Adrenal gland (tissue), 19 donors: ENCODE measurements at places on chromosomes 4 and X.

- no peaks in the 10 kb centered on the region for H3K27me3 ChIP-seq
- peak; percentile 71 for DNase-seq
- H3K36me3 ChIP-seq: no peaks in the 10 kb centered on the region
- no peak overlapping the region for H3K4me3 ChIP-seq
Measured at GRCh38 chr4:121462660-121463261, 81.9 kb upstream of the QRFPR start.

DNA sequence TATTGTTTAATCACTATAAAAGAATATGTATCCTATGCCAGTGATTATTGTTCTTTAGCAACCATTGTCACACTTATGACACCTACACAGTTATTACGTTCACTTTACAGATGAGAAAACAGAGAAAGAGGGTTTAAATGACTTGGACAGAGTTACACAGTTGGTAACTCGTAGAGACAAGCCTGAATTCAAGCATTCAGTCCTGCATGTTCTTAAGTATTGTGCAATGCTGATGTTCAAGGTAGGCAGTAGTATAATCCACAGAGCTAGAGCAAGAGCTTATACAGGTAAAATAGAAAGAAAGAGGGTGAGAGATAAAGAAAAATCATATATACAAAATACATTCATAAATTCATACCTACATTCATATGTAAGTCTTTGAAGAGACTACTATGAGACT, 249.8 kb upstream of the ANXA10 start:
- DNase-seq: no peak
- no peaks in the 10 kb centered on the region for H3K4me1 ChIP-seq
- no peak overlapping the region for H3K27ac ChIP-seq
- H3K36me3 ChIP-seq: no peaks in the 10 kb centered on the region
- H3K27me3 ChIP-seq: no peaks in the 10 kb centered on the region

DNA sequence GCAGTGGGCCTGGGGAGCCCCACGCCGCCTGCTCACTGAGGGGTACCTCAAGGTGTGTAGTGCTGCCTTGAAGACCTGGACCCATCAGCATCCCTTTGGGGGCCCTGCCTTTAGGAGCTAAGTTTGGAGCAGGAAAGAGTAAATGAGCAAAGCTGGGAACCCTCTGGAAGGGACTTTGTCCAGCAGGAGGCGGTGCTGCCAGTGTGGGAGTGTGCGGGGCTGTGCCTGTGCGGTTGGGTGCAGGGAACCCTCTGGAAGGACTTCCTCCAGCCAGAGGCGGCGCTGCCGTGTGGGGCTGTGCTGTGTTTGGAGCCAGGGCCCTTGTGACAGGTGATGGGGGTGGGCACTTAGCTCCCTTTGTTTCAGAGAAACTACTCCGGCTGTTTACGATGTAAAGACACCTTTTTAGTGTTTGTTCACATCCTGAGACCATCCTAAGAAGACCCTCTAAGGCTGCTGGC, 25.8 kb downstream of the RGS12 start:
- no peak overlapping the region for H3K4me3 ChIP-seq
- H3K27me3 ChIP-seq: no peaks in the 10 kb centered on the region
- H3K4me1 ChIP-seq: peaks cover 17% of the 10 kb centered on the region
- peak; percentile 11 for DNase-seq
- H3K27ac ChIP-seq: no peak overlapping the region

DNA sequence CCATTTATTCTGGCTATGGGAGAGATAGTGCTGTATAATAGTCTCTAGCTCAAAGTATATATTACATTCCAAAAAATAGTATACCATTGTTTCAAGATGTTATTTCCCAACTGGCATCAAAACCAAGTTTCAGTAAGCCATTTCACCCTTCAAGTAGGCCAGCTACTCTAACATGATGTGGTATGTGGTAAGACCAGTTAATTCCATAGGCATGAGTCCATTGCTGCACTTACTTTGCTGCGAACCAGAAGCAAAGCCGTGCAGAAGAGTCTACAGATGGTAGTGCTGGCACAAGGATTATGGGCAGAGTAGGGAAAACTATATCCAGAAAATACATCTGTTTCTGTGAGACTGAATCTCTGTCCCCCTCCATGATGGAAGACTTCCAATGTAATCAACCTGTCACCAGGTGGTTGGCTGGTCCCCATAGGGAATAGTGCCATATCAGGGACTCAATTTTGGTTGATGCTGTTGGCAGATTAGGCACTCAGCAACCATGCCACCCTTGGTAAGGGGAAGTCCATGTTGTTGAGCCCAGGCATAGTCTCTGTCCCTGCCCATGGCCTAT, 49.8 kb upstream of the HSD17B10 start:
- no peak overlapping the region for H3K4me3 ChIP-seq
- peaks cover 19% of the 10 kb centered on the region for H3K27me3 ChIP-seq
- H3K36me3 ChIP-seq: no peaks in the 10 kb centered on the region
- H3K4me1 ChIP-seq: no peaks in the 10 kb centered on the region

- no peak for DNase-seq
- no peaks in the 10 kb centered on the region for H3K4me1 ChIP-seq
- no peak overlapping the region for H3K4me3 ChIP-seq
- H3K36me3 ChIP-seq: no peaks in the 10 kb centered on the region
- peaks cover 82% of the 10 kb centered on the region for H3K27me3 ChIP-seq
Measured at GRCh38 chr4:146638333-146638785, 334 bp upstream of the POU4F2 start.

DNA sequence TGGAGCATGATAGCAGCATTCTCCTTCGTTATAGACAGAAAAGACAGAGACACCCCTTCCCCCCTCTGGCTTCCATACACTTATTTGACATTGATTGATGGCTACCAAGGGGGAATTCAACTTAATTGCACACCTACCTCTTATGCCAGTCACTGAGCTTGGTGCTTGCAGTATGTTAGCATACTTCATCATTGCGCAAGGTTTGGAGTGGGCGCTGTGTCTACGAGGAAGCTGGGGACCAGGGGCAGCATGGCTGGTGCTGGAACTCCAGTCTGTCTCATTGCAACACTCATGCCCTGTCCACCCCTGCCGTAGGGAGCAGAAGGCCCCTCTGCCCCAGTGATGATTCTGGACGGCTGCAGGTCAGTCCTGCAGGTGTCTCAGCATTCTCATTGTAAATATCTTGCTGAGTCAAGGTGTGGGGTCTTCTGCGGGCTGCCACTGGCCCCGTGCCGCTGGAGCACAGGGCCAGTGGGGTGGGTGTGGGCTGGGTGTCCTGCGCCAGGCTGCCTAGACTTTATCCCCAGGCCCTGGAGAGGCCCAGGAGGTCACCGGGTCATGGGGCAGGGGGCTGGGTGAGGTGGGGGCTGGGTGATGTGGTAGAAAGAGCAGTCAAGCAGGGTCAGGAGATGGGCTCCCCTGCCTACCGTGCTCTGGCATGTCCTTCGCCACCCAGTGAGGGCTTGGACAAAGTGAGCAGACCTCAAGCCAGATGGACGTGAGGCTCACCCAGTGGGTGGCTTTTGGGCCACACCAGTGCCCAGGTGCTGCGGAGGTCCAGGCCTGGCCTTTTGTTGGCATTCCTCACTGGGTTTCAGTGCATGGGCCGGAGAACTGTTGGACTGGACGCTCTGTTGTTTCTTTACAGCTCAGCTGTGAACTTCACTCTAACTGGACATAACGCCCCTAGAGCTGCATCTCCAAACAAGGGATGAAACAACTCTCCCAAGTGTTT, 85.5 kb downstream of the PSAPL1 start:
- H3K27me3 ChIP-seq: no peaks in the 10 kb centered on the region
- H3K27ac ChIP-seq: no peak overlapping the region
- no peaks in the 10 kb centered on the region for H3K4me1 ChIP-seq
- H3K4me3 ChIP-seq: no peak overlapping the region
- no peak for DNase-seq
- H3K36me3 ChIP-seq: no peaks in the 10 kb centered on the region

- peak; percentile 73 for DNase-seq
- H3K27me3 ChIP-seq: no peaks in the 10 kb centered on the region
- H3K27ac ChIP-seq: no peak overlapping the region
Measured at GRCh38 chr4:107740950-107741701, 21.1 kb upstream of the PAPSS1 start.

DNA sequence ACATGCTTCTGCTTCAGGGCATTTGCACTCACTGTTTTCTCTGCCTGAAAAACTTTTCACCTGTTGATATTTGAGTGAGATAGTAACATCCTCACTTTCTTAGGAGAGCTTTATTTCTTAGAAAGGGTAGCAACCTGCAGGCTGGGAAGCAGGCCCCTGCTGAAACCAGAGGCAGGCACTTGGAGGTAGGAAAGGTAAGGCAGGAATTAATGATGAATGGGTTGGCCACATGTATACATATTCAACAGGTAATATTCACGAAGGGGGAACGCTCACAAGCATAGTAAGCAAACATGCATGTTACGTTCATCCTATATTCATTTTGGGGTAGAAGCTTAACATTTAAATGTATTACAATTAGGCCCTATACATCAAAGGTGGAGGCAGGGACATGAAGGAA, 3.1 kb downstream of the SPATA18 start:
- H3K36me3 ChIP-seq: no peaks in the 10 kb centered on the region
- no peak overlapping the region for H3K4me3 ChIP-seq
- H3K27me3 ChIP-seq: no peaks in the 10 kb centered on the region
- no peak for DNase-seq
- H3K27ac ChIP-seq: no peak overlapping the region

- peaks cover 5% of the 10 kb centered on the region for H3K4me1 ChIP-seq
- no peak for DNase-seq
- no peak overlapping the region for H3K27ac ChIP-seq
Measured at GRCh38 chr4:76952071-76952470, 2.5 kb downstream of the SEPTIN11 start.

GRCh38 chrX:46571423-46572339, 1.9 kb upstream of the CHST7 start:
- H3K27ac ChIP-seq: no peak overlapping the region
- peaks cover 4% of the 10 kb centered on the region for H3K27me3 ChIP-seq
- H3K36me3 ChIP-seq: no peaks in the 10 kb centered on the region
- no peak for DNase-seq

- no peaks in the 10 kb centered on the region for H3K4me1 ChIP-seq
- H3K4me3 ChIP-seq: no peak overlapping the region
- peak overlapping the region; percentile 38 for H3K27ac ChIP-seq
- DNase-seq: no peak
- H3K27me3 ChIP-seq: no peaks in the 10 kb centered on the region
Measured at GRCh38 chr4:137530176-137530575, 2.1 kb downstream of the PCDH18 start.

- no peak overlapping the region for H3K4me3 ChIP-seq
- no peak overlapping the region for H3K27ac ChIP-seq
- no peak for DNase-seq
- no peaks in the 10 kb centered on the region for H3K36me3 ChIP-seq
- H3K27me3 ChIP-seq: no peaks in the 10 kb centered on the region
- no peaks in the 10 kb centered on the region for H3K4me1 ChIP-seq
Measured at GRCh38 chr4:112176596-112176995, 31.3 kb downstream of the FAM241A start.

DNA sequence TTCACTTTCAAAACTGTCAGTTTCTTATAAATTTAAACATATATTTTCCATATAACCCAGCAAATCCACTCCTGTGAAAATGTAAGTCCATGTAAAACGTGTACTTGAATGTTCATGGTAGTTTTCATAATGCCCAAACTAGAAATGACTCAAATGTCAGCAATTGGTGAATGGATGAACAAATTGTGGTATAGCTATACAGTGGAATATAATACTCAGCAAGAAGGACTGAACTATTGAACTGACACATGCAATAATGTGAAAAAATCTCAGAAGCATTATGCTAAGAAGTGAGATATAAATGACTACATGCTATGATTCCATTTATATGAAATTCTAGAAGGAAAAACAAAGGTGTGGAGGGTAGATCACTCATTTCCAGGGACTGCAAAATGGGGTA, 52.2 kb downstream of the USP53 start:
- H3K4me3 ChIP-seq: no peak overlapping the region
- no peaks in the 10 kb centered on the region for H3K27me3 ChIP-seq
- H3K27ac ChIP-seq: no peak overlapping the region
- no peak for DNase-seq

DNA sequence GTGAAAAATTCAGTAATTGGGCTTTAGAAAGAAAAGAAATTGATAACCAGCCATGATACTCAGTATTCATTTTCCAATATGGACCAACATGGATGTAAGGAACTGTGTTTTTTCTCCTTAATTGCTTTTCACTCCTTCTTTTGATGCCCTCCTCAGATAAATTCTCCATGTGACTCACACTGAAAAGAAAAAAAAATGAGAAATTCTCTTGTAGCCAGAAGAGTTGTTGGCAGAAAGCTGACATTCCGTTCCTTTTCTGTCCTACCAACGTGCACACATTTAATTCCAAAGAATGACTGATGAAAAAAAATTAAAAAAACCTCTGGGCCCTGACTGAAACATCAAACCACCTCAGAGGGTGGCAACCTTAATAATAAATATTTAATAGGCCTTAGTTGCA, 153.1 kb downstream of the AMELX start:
- H3K4me3 ChIP-seq: no peak overlapping the region
- peaks cover 3% of the 10 kb centered on the region for H3K27me3 ChIP-seq
- no peaks in the 10 kb centered on the region for H3K4me1 ChIP-seq

DNA sequence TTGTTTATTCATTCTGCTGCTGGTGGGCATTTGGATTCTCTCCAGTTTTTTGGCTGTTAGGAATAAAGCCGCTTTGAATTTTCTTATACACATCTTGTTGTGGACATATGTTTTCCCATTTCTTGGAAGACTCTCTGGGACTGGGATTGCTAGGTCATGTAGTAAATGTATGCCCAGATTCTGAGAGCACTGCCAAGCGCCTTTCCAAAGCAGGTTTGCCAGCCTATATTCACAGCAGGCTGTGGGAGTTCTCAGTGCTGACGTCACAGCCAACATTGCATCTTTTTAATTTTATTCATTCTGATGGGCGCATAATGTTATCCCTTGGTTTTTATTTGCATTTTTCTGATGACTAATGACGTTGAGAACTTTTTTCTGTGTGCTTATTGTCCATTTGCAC, 24.1 kb downstream of the TMEM271 start:
- H3K4me3 ChIP-seq: no peak overlapping the region
- no peak overlapping the region for H3K27ac ChIP-seq
- H3K27me3 ChIP-seq: no peaks in the 10 kb centered on the region
- H3K4me1 ChIP-seq: no peaks in the 10 kb centered on the region

- no peaks in the 10 kb centered on the region for H3K36me3 ChIP-seq
- no peaks in the 10 kb centered on the region for H3K27me3 ChIP-seq
- no peak for DNase-seq
- H3K27ac ChIP-seq: no peak overlapping the region
- no peak overlapping the region for H3K4me3 ChIP-seq
- H3K4me1 ChIP-seq: no peaks in the 10 kb centered on the region
Measured at GRCh38 chr4:188955066-188955465, 815.8 kb downstream of the TRIML1 start.

DNA sequence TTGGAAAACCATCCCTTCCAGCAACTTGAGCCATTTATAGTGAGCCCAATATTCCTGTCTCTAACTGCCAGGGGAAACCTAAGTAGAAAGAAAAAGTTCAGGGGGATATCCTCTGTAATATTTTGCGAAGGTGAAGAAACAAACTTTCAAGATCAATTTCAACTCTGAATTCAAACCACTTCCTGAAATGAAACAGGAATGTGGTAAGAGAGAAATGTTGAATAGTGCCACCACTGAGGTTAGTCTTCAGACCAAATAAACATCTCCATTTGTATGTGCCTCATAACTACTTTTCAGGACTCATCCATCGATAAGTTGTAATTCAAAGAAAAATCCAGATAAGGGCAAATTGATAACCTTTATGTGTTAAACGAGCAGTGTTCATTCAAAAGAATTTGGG, 128.7 kb downstream of the GABRB1 start:
- DNase-seq: no peak
- H3K36me3 ChIP-seq: no peaks in the 10 kb centered on the region
- no peaks in the 10 kb centered on the region for H3K27me3 ChIP-seq
- H3K27ac ChIP-seq: no peak overlapping the region

GRCh38 chrX:55488006-55488592, 1.5 kb downstream of the USP51 start:
- H3K27me3 ChIP-seq: peaks cover 5% of the 10 kb centered on the region
- no peak for DNase-seq
- no peaks in the 10 kb centered on the region for H3K36me3 ChIP-seq
- H3K27ac ChIP-seq: peak overlapping the region; percentile 98
- peak overlapping the region; percentile 44 for H3K4me3 ChIP-seq
